ENCODE measurements at places on chromosomes 13 and 19.

DNA sequence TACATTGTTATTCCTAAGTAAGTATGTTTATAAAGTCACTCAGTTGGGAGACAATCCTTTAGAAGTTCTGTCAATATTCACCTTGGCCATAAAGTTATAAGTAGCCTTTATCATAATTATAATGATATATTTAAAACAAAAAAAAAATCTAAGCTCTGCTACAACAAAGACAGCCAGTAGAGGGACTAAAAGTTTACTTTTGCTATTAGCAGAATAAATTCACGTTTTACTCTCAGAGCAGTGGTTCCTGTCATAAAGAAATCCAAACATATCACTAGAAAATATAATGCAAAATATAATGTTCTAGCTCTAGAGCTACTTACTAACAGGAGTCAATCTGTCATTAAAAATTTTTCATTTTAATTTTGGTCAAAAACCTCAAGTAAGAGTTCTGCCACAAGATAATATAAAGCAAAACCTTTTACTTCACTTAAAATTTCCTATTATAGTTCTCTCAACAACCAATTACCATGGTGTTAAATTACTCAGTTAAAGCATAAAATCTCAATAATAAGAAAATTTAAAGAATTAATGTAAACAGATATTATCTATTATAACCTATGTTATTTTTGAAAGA lies 17.7 kb downstream of the INTS6 start:
- DNase-seq, result no peak

GRCh38 chr13:46679369-46680120 lies 117.4 kb downstream of the ESD start:
- DNase-seq, result no peak

DNA sequence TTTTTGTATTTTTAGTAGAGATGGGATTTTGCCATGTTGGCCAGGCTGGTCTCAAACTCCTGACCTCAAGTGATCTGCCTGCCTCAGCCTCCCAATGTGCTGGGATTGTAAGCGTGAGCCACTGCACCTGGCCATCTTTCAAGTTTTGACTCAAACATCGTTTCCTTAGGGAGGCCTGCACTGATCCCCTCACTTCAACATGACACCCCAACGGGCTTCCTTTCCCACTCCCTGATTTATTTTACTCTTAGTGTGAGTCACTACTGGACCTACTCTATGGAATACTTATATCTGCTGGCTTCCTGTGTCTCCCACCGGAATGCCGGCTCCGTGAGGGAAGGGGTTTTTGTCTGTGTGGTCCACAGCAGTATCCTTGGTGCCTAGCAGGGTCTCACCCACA lies 4.5 kb upstream of the ADAMTS10 start:
- DNase-seq, result no peak

DNA sequence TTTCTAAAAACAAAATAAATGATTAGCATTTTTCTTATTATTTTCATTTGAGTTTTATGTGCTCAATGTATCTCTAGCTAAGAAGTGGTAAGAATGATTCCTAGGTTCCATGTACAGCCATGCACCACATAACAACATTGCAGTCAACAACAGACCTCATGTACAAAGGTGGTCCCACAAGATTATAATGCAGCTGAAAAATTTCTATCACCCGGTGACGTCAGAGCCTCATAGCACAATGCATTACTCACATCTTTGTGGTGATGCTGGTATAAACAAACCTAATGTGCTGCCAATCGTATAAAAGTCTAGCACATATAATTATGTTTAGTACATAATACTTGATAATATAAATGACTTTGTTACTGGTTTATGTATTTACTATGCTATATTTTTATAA lies 120.5 kb downstream of the SLC7A1 start:
- DNase-seq, result no peak

DNA sequence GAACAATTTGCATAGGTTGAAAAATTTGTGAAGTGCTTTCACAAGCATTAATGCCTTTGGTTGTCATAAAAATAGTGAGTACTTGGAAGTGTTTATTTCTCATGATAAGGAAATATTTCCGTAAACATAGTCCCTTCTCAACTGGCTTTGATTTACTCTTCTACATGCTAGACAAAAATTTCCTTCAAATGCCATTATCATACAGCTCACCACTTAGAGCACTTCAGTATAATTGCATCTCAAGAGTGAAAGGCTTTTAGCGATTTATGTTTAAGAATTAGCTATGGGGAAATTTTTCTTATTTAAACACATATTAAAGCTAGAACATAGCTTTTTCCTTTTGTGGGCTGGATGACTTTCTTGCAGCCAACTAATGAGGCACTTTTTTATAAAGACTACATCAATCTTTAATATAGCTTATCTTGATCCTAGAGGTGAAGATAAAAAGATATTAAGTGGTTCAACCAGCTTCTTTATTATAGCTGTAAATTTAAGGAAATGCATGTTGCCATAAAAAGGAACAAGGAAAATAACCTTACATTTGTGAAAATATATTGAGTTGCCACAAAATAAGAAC lies 656.8 kb downstream of the SLITRK6 start:
- no peak for DNase-seq

DNA sequence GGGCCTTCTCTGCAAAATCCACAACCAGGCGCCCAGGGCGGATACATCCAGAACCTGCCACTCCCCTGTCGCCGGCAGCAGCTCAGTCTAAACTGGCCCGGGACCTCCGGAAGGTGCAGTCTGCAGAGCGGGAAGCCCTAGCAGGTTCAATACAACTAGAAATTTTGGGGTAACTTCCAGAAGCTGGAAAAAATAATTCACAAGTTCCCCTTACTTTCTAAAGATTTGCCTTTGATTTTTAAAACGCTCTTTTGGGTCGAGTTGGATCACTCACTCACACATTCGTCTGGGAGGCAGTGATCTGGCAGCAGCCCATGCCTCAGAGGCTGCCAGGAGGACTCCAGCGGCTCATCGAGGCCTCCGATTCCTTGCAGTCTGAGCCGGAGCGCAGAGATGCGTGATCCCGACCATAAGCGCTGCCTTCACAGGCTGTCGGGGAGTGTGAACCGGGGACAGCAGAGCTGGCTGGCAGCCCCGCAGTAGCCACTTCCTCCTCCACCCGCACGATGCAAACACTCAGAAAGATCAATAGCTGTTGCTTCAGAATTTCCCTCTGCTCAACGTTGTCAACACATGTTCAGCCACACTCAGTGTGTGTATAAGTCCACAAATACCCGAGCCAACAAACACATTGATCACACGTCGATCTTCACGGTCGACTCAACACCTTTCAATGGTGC lies 35.6 kb upstream of the ZNF507 start:
- peak; percentile 56 for DNase-seq

DNA sequence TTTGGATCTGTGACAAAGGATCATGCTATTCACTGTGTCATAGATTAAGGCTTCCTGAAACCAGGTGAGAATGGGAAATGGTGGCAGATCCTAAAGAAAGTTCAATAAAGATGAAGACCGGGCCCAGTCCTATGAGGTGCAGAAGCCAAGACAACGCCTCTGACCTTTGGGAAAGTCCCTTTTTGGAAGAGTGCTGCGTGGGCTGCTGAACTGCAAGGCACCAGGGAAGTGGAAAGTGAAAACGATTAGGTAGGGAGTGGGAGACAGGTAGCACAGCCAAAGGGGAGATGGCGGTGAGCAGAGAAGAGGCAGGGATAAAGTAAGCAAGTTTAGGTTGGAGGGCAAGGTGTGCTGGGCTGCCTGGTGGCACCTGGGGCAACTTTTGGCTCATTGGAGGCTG lies 16.3 kb downstream of the MBNL2 start:
- no peak for DNase-seq

DNA sequence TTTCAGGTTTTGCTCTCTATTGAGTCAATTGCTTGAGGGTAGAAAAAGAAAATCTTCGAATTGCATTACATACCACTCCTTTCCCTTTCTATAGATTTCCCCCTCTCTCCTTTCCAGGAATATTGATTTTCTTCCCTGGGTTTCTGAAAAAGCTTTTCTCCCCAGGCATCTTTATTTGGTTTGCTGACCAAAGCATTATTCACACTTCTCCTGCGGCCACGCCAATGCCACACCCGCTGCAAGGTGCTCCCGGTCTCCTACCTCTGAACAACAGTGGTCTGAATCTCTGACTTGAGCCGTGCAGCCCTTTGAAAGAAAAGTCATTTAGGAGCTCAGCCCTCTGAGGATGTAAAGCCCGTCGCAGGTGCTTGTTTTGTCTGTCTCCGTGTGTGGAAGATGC lies 350.9 kb upstream of the TMTC4 start:
- no peak for DNase-seq

- DNase-seq, result no peak
These were observed 16.0 kb upstream of the SPIB start for GRCh38 chr19:50402544-50403301.

DNA sequence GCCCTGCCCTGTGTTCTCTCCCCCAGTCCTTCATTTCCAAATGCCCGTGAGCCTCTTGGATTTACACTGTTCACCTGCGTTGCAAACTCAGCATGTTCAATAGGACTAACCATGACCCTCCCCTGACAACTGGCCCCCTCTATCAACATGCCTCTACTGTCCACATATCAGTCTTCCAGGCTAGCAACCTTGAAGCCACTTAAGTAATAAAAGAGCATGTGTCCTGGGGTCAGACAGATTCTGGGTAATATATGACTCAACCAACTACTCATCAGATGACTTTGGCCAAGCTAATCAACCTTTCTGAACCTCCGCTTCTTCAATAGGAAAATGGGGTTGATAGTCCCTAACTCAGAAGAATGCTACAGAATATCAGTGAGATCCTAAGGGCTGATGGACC lies 15.1 kb upstream of the PDX1 start:
- no peak for DNase-seq

DNA sequence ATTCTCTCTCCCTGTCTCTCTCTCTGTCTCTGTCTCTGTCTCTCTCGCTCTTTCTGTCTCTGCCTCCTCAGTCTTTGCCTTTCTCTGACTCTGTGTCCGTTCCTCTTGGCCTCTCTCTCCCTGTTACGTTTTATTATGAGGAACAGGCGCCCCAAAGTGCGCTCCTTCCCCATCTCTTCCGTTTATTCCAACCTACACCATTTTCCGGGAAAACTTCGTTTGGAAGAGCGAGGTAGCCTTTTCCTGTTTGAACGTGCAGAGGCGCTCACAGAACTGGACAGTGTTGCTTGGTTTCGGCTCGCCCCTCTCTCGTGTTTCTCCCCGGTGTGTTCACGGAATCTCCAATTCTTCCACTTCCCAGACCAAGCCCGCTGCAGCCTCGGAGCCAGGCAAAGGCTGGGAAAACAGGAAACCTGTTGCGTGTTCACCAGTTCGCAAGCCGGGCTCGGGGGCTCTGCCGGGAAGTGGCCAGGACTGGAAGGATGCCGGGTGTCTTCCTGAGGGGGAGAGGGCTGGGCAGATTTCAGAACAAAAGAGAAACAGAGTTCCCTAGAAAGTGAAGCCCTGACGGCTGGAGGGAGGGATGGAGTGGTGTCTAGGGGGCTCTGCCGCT lies 605 bp downstream of the TMEM255B start:
- no peak for DNase-seq

- DNase-seq, result no peak
These were observed 941 bp downstream of the MYPOP start for GRCh38 chr19:45901432-45901911.

GRCh38 chr19:16088351-16089009 lies 12.2 kb downstream of the TPM4 start:
- no peak for DNase-seq

- no peak for DNase-seq
These were observed 86.1 kb downstream of the EDNRB start for GRCh38 chr13:77832339-77833100.

DNA sequence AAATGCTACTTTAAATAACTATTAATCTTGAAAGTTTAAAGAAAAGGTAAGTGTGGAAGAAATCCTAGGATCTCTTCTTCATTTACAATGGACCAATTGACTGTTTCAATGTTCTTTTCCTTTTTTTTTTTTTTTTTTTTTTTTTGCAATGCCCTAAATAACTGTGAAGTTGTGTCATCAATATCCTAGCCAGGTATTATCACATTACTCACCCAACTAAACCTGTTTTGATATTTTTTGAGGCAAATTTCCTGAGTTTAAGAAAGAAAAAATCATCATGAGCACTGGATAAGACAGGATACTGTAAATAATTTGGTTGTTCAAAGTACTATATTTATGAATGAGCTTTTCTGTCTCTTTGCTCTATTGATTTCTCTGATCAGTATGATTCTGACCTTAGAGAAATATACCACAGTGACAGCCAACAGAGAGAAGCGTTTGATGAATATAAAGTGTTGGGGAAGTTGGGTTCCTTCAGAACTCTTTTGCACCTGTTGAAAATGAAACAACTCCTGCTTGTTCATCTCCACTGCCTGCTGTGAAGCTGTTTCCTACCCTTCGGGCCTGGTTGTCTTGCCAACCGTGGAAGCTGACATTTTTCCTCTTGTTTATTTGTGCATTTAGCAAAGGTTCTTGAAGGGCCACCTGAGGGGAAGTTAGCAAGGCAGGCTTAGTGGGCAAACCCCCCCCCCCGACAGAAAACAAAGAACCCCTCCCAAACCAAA lies 1220.5 kb upstream of the SLC10A2 start:
- DNase-seq, result no peak

- no peak for DNase-seq
These were observed 314.3 kb upstream of the ARGLU1 start for GRCh38 chr13:106882246-106882645.

DNA sequence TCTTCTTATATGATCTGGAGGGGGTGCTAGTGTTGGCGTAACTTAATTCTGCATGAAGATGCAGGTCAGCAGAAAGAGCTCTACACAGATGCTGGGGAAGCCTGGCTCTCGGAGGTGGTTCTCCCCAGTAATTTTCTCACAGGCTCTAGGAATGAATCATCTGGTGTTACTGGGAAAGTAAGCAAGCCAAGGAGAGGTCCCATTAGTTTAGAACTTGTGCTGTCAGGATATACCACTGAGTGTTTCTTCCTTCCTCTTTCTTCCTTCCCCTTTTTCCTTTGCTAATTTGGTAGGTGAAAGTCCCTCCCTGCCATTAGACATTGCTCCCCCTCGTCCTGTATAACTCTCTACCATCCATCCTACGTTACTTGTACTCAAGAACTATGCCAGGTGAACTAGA lies 68.3 kb downstream of the ATP8A2 start:
- DNase-seq, result no peak

DNA sequence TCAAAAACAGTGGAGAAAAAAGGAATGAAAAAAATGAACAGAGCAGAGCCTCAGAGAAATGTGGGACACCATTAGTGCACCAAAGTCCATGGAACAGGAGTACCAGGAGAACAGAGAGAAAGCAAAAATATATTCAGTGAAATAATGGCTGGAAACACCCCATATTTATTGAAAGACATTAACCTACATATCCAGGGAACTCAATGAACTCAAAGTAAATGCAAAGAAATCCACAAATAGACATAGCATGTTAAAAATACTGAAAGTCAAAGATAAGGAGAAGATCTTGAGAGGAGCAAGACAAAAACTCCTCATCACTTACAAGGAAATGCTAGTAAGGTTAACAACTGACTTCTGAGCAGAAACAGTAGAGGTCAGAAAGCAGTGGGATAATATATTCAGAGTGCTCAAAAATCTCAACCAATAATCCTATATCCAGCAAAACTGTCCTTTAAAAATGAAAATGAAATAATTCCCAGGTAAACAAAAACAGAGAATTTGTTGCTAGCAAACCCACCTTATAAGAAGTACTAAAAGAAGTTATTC lies 35.6 kb downstream of the METTL21C start:
- DNase-seq, result no peak

Measured in vagina (tissue), 2 donors.